A549 treated with DMSO at 1 μM for 4 hours (cell line): ENCODE measurements at places on chromosomes 4 and X. TPM values are rescaled to one million over a fixed set of nuclear protein-coding genes. Genes with fewer than 3 reads are reported as not detected.

The TMEM156 gene
- total RNA-seq: 19.5 to 27.1 TPM (median 23.1 TPM) in 5 replicates

The GYG2 gene
- 4.2 to 5.2 TPM (median 4.6 TPM) in 5 replicates for total RNA-seq

The LDB2 gene
- not detected in 5 replicates for total RNA-seq

The PTCHD1 gene
- not detected in 5 replicates for total RNA-seq

The VCX gene
- not detected in 5 replicates for total RNA-seq

The GPC4 gene
- total RNA-seq: 0.01 to 0.06 TPM in 2 of 5 replicates, not detected in the others

The TMEM35A gene
- not detected in 5 replicates for total RNA-seq

The AMTN gene
- 0.09 to 0.22 TPM in 2 of 5 replicates, not detected in the others for total RNA-seq

The PDZD11 gene
- 86.7 to 108 TPM (median 89.1 TPM) in 5 replicates for total RNA-seq

The CNGA1 gene
- 0.15 TPM in 1 of 5 replicates, not detected in the others for total RNA-seq

The ABCB7 gene
- 15.2 to 17.9 TPM (median 17.7 TPM) in 5 replicates for total RNA-seq

The ZFYVE28 gene
- 1.3 to 2.7 TPM (median 2.4 TPM) in 5 replicates for total RNA-seq

The CDS1 gene
- total RNA-seq: 0.71 to 1.2 TPM (median 0.84 TPM) in 5 replicates

The F11 gene
- total RNA-seq: not detected in 5 replicates

The CTAG2 gene
- not detected in 5 replicates for total RNA-seq

The ETDA gene
- not detected in 5 replicates for total RNA-seq

The EXOC1L gene
- not detected in 5 replicates for total RNA-seq

The AFM gene
- total RNA-seq: not detected in 5 replicates

The PABPC1L2B gene
- total RNA-seq: not detected in 5 replicates

The SOD3 gene
- total RNA-seq: not detected in 5 replicates

The GABRE gene
- total RNA-seq: 15.9 to 28.1 TPM (median 23.7 TPM) in 5 replicates

The GLOD5 gene
- not detected in 5 replicates for total RNA-seq

The EDNRA gene
- 0.30 to 0.63 TPM (median 0.36 TPM) in 5 replicates for total RNA-seq

The P2RY4 gene
- total RNA-seq: 0.05 TPM in 1 of 5 replicates, not detected in the others

The PRR27 gene
- total RNA-seq: not detected in 5 replicates

The HSPA4L gene
- 8.3 to 11.6 TPM (median 10.3 TPM) in 5 replicates for total RNA-seq

The FAT4 gene
- total RNA-seq: 1.1 to 2.6 TPM (median 1.7 TPM) in 5 replicates

The TCEAL6 gene
- total RNA-seq: not detected in 5 replicates

The ANKRD50 gene
- total RNA-seq: 3.8 to 6.1 TPM (median 5.6 TPM) in 5 replicates

The F8A2 gene
- total RNA-seq: not detected in 5 replicates

The USP17L24 gene
- not detected in 5 replicates for total RNA-seq

The RGN gene
- 0.13 TPM in 1 of 5 replicates, not detected in the others for total RNA-seq

The COL4A6 gene
- 15.4 to 18.3 TPM (median 17.5 TPM) in 5 replicates for total RNA-seq

The ADH1A gene
- total RNA-seq: not detected in 5 replicates

The HEPH gene
- not detected in 5 replicates for total RNA-seq

The MAGEB2 gene
- total RNA-seq: not detected in 5 replicates

The FAM149A gene
- total RNA-seq: 1.4 to 2.0 TPM (median 1.6 TPM) in 5 replicates

The PPP2R2C gene
- 29.6 to 44.0 TPM (median 40.4 TPM) in 5 replicates for total RNA-seq

The KIF4A gene
- 23.3 to 32.5 TPM (median 31.5 TPM) in 5 replicates for total RNA-seq

The ARHGAP6 gene
- not detected in 5 replicates for total RNA-seq

The TXK gene
- total RNA-seq: 0.11 to 0.28 TPM (median 0.25 TPM) in 5 replicates

The FRAS1 gene
- total RNA-seq: 2.3 to 3.4 TPM (median 3.3 TPM) in 5 replicates

The HERC5 gene
- total RNA-seq: 4.4 to 5.2 TPM (median 4.7 TPM) in 5 replicates

The ABHD18 gene
- total RNA-seq: 2.4 to 5.0 TPM (median 4.0 TPM) in 5 replicates

The TMSB15B gene
- 5.0 to 6.9 TPM (median 5.6 TPM) in 5 replicates for total RNA-seq

The RBM41 gene
- total RNA-seq: 9.9 to 13.1 TPM (median 12.0 TPM) in 5 replicates
